ENCODE measurements at places on chromosomes 6 and 20.

DNA sequence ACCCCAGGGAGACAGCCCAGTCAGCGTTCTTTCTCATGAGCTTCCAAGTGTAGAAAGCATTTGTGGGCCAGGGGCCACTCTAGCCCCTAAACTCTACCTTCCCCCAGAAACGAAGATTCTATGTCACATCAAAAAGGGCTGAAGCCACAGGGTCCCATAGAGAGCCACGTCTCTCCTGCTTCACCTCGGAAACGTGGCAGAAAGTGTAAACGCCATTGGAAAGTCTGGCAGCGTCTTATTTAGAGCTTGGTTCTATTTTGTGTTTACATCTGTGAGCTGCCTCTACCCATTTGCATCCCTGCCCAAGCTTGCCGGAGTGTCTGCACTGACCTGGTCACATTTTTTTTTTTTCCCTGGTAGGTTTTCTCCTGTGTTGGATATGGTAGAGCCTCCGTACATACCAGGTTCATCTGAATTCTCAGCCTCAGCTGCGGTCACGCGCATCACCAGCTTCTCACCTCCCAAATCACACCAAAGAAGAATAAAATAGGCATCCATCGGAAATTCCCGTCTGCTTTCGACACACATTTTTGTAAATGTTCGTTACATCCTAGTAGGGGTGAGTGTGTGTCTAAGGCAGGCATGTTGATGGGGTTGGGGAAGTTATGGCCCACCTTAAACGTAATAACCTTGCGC, 62.6 kb downstream of the NPEPL1 start:
- no peak for DNase-seq

DNA sequence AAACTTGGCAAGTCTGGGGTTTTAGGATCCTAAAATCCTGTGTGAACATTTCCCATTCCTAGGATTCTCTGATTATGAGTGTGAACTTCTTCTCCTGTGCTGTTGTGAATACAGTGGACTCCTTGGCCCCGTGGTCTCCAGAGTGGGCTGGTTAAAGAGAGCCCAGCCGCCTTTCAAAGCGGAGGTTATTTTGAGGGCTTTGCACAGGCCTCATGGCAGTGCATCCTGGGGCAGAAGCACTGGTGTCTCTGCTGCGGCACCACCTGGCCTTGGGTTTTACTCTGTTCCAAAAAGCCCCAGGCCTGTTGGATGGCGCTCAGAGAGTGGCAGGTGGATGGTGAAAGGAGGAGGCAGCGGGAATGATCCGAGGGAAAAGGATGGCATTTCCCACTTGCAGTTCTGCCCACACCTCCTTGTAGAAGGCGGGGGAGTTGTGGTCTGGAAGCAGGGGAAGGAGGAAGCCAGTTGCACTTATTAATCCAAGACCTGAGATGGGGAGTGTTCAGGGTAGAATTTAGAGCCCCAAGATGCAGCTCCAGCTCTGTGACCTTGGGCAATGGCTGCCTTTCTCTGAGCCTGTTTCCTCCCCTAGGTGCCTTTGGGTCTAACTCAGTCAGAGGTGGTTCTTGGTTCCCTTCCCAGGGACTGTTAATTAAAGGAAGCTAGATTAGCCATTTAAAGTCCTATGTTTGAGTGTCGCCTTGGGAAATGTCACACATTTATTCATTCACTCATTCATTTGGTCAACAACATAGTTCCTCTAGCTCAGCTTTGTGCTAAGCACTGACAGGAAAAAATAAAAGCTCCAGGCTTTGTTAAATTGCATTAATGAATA, 22.4 kb downstream of the MMP24 start:
- no peak for DNase-seq

GRCh38 chr6:33630014-33630413, 8.9 kb downstream of the ITPR3 start:
- no peak for DNase-seq

DNA sequence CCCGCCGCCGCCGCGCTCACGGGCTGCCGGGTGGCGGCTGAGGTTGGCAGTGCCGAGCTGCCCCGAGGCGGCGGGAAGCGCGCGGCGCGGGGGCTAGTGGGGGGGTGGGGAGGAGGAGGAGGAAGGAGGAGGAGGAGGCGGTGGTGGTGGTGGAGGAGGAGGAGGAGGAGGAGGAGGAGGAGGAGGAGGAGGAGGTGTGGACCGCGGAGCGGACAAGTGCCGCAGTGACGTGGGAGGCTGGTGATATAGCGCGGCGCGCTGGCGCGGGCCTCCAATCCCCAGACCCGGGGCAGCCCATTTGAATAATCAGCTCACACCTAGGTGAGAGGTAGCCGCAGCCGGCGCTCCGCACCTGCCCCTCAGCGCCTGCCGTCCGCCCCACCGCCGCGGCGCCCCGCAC, at the start of gene FOXA2:
Gene FOXA2, minus strand, starts transcription at position 51 of the 400 bp plus-strand sequence. CDS start 294 bp downstream, outside the sequence.
- no peak for DNase-seq

- DNase-seq: no peak
These were observed 42.3 kb downstream of the FUT9 start for GRCh38 chr6:96058082-96058481.

DNA sequence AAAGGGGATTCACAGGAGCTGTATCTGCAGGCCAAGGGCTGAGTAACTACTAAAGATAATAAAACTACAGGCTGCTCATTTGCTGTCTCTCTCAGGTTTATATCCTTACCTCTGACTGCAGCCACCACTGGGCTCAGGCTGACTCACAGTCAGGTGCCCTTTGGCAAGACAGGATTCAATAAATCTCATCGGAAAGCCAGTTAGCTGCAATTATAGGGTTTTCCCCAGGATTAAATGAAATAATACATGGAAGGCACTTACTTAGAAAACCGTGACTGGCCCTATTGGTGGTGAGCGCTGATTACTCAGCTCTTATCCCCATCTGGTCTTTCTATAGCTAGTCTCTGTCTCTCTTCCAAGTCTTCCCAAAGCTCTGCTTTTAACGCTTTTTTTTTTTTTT, 26.4 kb downstream of the RMND1 start:
- no peak for DNase-seq
